ENCODE measurements at places on chromosomes 5 and 9. TPM values are rescaled to one million over a fixed set of nuclear protein-coding genes. Genes with fewer than 3 reads are reported as not detected.

FST gene
- total RNA-seq: 10.6 TPM

CNTFR gene
- 8.7 TPM for total RNA-seq

FOXD4 gene
- total RNA-seq: not detected

CCNJL gene
- 10.2 TPM for total RNA-seq

LCN1 gene
- not detected for total RNA-seq

SH3PXD2B gene
- total RNA-seq: 5.4 TPM

EDIL3 gene
- total RNA-seq: 1.7 TPM

TRIM7 gene
- 14.4 TPM for total RNA-seq

LCN6 gene
- 22.2 TPM for total RNA-seq

CCDC192 gene
- not detected for total RNA-seq

IDNK gene
- total RNA-seq: 3.4 TPM

CYSRT1 gene
- not detected for total RNA-seq

C9orf153 gene
- total RNA-seq: not detected

PHAX gene
- total RNA-seq: 27.6 TPM

TRIM36 gene
- 0.19 TPM for total RNA-seq

TNFSF8 gene
- 0.57 TPM for total RNA-seq

MUSK gene
- total RNA-seq: 1.0 TPM

All from Right ventricle myocardium inferior (tissue), 1 donor.